Stimulated activated CD4-positive, alpha-beta T cell treated with anti-CD3 and anti-CD28 coated beads, Interleukin-15, amount 100 ng/mL, for 1 hour (primary cell): ENCODE measurements at places on chromosomes 2 and 18.

DNA sequence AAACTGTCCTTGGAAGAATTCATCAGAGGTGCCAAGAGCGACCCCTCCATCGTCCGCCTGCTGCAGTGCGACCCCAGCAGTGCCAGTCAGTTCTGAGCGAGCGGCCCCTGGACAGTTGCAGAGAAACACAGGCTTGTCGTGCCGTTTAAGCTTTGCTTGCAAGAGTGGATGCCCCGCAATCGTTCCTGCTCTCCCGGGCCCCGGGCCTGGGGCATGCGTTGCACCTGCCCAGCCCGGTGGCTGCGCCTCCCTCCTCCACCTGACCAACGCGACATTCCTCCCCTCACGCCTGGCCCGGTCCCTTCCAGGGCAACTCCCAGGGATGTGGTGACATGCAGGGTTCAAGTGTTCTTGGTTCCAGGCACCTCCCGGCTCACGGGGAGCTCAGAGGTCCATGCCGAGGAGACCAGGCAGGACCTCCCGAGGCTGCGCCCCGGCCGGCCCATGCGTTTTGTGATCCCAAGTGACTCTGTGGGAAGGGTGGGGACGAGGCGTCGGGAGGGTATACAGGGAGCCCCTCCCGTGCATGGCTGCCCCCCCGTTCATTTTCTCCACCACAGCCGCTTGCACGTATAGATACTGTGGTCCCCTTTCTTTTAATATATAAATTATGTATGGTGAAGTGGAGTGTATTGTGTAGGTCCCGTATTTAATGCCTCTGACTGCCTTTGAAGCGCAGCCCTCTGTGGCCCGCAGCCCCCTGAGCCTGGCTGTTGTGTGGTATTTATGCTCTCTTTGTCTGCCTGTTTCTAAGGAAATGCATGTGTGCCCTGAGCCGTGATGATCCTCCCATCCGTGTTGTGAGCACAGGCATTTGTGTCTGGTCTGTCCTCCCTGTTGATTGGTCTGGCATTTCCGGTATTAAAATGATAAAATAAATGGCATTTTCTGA is 21.2 kb downstream of the ODC1 start:
- DNase-seq: no peak

GRCh38 chr2:220795705-220796104 is 776.4 kb downstream of the EPHA4 start:
- DNase-seq: no peak

- DNase-seq: no peak
Observed at GRCh38 chr18:6434987-6435709, 20.4 kb upstream of the L3MBTL4 start.

DNA sequence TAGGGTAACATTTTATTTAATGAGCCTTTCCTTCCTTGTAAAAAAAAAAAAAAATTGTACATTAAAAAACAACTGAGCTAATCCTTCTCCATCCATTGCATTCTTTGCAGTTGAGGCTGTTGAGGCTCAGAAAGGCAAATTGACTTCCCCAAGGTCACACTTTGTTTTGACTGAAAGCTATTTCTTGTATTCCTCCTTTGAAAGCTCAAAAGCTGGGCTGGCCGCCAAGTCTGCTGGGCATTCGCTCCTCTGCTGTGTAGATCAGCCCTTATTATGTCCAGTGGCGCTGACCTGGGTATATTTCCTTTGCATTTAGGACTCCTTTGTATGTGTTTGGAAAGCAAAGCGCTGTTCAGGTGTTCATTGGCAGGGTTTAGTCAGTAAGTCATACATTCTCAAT is 44.0 kb downstream of the SGPP2 start:
- no peak for DNase-seq

DNA sequence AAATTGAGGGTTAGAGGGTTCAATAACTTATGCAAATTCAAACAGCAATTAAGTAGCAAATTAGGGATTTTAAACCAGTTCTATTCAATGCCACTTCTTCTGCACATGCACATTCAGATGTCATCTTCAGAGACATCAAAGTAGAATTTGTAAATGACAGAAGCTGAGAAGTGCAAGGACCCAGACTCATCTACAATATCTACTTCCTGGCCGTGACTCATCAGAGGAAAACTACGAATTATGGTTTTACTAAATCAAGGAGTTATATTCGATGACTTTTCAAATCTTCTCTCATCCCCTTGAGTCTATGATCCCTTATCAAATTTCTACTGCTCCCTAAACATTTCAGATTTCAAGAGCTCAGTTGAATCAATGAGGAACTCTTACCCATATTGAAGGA is 20.0 kb upstream of the STAT4 start:
- DNase-seq: no peak

DNA sequence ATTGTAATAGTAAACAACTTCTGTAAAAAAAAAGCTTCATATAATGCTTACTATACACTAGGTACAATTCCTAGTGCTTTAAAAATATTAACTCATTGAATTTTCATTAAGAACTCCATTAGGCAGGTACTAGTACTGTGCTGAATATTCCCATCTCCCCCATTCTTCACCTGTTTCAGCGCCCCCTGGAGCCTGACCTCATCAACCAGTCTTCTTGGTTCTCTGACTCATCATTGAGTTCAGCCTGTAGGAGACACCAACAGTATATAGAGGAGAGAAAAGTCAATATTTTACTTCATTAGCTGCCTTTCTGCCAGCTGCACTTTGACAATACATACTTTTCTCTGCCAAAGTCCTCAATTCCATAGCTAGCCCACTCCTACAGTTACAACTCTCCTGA is 1009.9 kb upstream of the KLHL29 start:
- DNase-seq: no peak

- DNase-seq: no peak
Observed at GRCh38 chr18:13039806-13040205, 48.6 kb downstream of the CEP192 start.

DNA sequence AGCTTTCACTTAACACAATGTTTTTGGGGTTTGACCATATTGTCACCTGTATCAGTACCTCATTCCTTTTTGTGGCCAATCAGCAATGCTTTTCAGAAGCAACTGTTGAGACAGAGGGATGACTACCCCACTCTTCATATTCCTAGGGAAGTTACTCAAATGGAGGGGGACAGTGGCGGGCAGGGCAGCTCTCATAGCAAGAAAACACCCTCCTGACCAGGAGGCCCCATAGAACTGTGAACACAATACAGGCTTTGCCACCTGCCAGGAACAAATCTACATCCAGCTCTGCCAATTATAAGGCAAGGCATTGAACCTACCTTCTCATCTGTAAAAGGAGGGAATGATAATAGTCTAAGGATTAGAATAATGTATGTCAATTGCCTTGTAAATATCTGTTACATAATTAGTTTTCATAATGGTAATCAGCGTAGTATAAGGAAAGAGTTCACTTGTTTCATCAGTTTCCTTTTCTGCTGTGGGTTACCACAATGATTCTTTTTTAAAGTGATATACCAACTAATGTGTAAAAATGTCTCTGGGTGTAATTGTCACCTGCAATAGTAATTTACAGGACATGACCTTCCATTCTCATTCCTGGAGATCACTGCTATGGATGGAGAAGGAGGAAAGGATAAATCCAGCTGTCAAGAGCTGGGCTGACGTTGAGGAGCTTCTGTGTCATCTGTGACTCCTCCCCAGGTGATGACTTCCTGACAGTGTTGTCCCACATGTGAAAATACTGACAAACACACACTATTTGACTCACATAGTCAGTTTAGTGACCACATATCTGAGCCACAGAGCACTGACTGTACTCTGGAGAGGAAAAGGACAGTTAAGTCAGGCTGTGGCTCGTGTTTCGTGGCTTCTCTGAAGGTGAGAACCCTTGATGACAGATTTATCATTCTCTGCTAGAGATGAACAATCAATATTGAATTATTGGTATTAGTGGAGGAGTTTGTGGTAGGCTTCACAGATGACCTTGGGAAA is 13.5 kb downstream of the ALPK2 start:
- no peak for DNase-seq

DNA sequence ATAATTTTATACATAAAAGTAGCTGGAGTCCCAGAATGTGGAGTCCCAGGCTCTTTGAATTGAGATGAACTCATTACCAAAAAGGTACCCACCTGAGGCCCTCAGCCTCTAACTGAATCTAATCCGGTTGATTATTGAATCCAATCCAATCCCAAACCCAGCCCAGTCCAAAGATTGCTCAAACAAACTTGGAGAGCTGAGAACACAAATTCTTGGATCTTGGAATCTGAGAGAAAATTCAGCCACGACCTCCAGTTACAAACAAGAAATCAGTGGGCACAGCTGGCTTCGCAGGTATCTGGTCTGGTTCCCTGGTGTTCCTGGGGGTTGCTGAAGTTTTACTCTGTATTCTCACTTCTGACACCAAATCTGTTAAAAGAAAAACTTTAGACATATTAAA is 28.4 kb upstream of the RHOB start:
- no peak for DNase-seq

GRCh38 chr2:169010633-169011460 is 20.3 kb downstream of the ABCB11 start:
- DNase-seq: no peak

DNA sequence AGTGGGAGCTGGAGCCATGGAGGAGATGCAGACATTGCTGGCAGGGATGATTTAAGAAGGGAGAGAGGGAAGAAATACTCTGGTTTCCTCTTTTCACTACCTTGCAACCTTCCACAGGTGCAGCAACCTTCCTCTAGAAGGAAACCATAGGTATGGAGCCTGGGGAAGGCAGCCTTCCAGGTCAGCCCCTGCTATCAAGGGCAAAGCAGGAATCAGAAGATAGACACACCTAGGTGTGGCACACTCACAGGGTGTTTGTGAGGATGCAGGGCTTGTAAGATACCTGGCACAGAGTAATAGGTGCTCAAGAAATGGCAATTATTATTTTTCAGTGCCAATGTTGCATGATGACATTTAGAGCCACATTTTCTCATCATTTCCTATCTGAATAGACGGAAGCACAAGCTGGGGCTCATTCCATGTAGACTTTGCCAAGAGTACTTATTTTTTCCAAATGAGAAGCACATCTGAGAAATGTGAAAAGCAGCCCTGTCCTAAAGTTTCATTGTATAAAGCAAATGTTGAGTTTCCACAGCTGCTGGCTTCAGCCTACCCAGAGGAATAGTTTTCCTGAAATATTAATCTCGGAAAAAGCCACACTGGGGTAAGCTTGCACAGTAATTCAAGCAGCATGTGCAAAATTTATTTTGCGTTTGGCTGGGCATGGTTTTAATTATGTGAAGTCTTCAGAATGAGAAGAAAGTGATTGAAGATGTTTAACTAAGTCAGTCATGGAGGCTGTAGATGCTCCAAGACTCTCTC is 20.6 kb downstream of the EVA1A start:
- no peak for DNase-seq

GRCh38 chr2:104344985-104345384 is 508.9 kb upstream of the POU3F3 start:
- DNase-seq: no peak

DNA sequence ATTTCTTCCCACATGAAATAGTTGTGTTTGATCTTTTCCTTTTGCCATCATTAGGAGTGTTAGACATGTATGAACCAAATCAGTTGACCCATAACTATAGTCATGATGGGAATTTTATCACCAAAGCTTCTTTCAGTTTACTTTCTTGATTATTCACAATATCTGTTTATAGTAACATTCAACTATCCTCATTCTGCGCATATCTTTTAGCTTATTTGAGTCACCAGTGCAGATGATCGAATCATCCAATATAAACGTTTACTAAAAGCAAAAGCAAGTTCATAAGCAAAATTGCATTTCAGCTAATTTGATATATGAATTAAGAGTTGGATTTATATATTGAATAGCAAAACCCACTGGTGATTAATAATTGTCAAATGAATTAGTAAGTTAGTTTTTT is 216.4 kb downstream of the XIRP2 start:
- DNase-seq: no peak

GRCh38 chr2:164620873-164621763 is at the start of gene GRB14:
GRB14 (minus strand) TSS chr2:164621482; CDS start chr2:164621309, 173 bp downstream.
- no peak for DNase-seq

DNA sequence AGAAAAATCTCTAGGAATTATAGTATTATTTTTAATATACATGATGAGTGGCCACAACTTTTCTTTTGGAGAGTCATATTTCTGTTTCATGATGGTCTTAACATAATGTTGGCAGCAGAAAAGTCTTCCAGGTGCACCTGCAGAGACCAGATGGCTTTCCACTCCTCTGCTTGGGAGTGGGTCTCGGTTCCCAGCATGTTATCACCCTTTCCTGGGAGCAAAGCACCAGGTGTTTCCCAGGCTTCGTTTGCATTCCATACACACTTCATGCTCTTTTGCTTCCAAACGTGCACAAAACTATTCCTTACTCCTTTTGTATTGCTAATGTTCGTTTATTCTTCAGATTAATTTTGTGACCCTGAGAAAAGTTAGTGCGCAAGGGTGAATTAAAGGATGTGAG is 305.2 kb downstream of the CDH2 start:
- DNase-seq: no peak

- no peak for DNase-seq
Observed at GRCh38 chr18:30103881-30104280, 938.7 kb downstream of the DSC3 start.

GRCh38 chr2:140085674-140086073 is 1305.5 kb upstream of the NXPH2 start:
- DNase-seq: no peak

GRCh38 chr2:203077451-203077850 is 62.8 kb downstream of the NBEAL1 start:
- no peak for DNase-seq

DNA sequence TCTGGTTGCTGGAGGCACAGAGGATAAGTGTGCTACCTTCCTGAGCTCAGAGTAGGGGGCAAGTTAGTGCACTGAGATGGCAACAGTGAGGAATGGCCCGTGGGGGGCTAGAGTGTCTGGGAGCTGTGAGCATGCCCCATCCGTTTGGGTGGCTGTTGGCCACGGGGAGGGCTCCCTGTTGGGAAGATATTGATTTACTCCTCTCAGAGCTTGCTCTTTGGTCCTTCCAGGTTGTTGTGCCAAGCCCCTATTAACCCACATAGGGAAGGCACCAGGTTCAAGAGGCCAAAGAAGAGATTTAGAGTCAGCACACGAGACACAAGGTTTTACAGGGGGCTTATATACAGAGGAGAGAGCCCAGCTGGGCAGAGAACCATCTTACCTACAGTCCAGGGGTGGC is 318.8 kb downstream of the TSN start:
- DNase-seq: no peak

DNA sequence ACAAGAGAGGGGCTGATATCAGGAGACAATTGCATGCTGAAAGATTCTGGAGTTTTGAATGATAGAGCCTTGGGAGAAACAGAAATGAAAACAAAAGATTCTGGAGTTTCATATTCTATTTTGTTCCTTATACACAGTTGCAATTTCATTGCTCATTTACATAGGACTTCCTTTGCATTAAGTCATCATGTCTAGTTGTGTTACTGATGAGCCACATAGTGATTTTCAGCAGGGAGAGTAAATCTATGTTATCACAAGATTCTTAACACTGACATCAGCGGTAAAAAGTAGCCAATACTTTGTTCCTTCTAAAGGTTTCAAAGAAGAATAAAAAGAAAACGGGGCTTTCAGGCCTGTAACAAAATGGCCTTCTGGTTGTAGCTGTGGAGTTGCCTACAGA is 7.1 kb downstream of the ADAM17 start:
- no peak for DNase-seq

DNA sequence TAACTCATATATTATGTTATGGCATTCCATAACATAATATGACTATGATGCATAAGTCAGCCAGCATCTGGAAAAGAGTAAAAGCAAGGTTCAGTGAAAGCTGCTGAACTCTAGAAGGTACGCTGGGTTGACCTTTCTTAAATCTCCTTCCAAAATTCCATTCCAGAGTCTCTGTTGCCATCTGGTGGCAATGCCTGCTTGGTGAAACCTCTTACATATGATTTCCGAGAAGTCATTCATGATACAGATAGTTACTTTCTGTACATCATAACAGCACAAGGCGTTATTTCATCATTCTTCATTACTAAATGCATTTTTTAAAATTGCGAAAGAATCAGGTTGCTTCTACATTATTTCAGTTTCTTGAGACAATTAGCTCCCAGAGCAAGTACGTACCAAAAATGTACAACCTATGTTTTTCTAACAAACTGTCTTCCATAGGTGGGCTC is 7.0 kb upstream of the EPG5 start:
- no peak for DNase-seq
